ENCODE measurements at places on chromosomes 3 and 15. TPM values are rescaled to one million over a fixed set of nuclear protein-coding genes. Genes with fewer than 3 reads are reported as not detected.

The MOBP gene
- total RNA-seq, result not detected

GRCh38 chr3:73207946-73208440 is 146.5 kb downstream of the EBLN2 start:
- no peak for DNase-seq

DNA sequence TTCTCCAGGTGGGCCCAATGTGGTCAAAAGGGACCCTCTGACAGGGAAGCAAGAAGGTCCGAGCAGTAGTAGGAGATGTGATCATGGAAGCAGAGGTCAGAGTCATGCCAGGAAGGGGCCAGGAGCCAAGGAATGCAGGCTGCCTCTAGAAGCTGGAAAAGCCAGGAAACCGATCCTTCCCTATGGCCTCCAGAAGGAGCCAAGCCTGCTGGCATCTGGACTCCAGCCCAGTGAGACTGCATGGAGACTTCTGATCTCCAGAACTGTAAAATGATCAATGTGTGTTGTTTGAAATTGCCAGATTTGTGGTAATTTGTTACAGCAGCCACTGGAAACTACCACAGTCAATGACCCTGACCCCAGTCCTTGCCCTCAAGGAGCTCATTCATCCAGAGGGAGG is 56.8 kb upstream of the SPATA12 start:
- no peak for DNase-seq

GRCh38 chr3:148510116-148510515 is 187.6 kb upstream of the AGTR1 start:
- DNase-seq, result no peak

GRCh38 chr3:123262868-123263267 is 61.1 kb downstream of the SEC22A start:
- no peak for DNase-seq

DNA sequence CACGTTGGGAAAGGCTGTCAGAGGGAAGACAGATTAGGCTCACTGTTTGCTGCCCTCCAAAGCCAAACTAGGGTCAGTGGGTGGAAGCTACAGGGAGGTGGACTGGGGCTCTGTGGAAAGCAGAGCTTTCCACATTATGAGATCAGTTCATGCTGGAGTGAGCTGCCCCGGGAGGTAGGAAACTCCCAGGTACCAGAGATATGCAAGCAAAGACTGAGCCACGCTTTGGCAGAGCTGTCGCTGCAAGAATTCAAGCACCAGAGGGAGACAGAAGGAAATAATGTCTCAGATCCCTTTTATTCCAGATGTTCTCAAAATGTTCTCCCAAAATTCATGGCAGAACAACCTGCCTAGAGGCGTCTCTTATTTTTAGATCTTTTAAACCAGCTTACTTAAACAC is 286.6 kb downstream of the WDR72 start:
- no peak for DNase-seq

DNA sequence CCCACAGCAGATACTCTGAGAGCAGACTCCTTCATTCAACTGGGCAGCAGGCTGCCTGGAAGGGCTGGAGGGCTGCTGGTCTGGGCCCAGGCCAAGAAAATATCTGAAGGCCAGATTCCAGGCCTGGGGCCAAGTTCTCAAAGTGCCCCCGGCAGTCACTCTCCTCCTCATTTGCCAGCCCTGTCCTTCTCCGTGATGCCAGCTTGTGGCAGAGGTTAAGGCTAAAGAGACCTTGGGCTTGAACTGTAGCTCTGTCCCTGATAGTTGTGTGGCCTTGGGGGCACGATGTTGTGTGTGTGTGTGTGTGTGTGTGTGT is 39.0 kb downstream of the FAM3D start:
- no peak for DNase-seq

- no peak for DNase-seq
These were observed 516.6 kb upstream of the ROBO2 start for GRCh38 chr3:76523337-76523736.

The USP13 gene
- 12.5 TPM for total RNA-seq

- no peak for DNase-seq
These were observed 24.6 kb downstream of the IFT80 start for GRCh38 chr3:160374472-160374871.

GRCh38 chr3:65639444-65639843 is 399.3 kb downstream of the MAGI1 start:
- DNase-seq, result no peak

The ROPN1 gene
- not detected for total RNA-seq

The RFTN1 gene
- 106 TPM for total RNA-seq

DNA sequence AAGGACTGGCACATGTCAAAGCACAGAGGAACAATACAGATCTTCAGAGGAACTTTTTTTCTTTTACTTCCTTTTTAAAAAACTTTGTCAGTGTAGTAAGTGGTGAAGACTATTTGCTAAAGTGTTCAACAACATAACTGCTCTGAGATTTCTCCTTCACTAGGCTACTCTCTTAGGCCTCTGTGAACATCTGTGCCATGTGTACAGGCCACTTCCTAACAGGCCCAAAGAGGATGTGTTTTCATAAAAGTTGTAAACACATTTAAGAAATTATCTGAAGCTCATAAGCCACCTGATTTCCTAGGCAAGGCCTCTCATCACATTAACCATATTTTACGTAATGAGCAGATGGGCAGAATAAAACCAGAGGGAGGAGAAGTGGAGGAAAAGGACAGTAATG is 235.4 kb downstream of the FHIT start:
- no peak for DNase-seq
